H4 (cell line): ENCODE measurements at places on chromosomes 1 and 21.

GRCh38 chr1:184747089-184747955, 7.3 kb downstream of the EDEM3 start:
- no peak for DNase-seq

DNA sequence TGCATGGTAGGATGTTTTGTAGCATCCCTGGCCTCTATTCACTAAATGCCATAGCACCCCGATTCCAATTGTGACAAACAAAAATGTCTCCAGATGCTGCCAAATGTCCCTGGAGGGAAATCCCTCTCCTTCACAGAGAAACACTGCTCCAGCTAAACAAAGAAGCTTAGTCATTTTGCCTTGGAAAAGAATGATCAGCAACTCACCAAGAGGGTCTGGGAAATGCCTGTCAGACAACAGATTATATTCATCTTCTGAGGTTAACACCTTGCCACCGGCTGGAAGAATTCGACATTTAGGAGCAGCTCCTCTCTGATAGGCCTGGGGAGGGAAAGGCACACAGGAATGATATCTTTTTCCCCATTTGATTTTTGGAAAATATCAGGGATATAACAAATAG, 84.4 kb downstream of the NIBAN1 start:
- DNase-seq, result no peak

- peak; percentile 78 for DNase-seq
Measured at GRCh38 chr21:16194095-16194787, 464.5 kb downstream of the USP25 start.

DNA sequence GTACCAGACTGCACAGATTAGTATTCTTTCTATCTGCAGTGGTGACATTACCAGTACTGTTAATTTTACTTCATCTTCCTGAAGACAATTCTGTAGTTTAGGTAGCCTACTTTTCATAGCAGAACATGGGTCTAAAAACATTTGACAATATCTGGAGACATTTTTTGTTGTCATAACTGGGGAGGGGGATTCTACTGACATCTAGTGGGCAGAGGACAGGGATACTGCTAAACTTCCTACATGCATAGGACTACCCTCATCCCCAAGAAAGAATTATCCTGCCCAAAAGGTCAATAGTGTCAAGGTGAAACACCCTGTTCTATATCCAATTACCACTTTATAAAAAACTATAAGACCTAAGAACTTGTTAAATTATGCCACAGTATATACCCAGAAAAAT, 3.4 kb upstream of the ARHGAP29 start:
- DNase-seq, result no peak

DNA sequence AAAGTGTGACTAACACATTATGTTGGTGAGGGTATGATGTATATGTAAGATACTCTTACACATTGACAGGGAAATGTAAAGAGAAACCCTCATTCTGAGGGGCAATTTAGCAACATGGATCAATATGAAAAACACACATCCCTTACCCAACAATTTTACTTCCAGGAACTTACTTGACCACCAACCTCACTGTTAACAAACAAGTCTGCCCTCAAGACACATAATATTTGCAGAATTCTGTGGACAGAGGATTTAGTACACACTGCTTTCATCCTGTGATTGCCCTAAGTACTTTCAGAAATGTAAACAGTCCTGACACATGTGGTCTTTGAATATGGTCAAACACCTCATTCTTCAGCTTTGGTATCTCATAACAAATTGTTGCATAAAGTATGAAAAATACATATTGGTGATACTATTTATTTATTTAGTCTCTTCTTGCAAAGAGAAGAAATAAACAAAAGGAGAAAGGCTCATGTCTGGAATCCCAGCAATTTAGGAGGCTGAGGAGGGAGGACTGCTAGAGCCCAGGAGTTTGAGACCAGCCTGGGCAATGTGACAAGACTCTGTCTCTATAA, 6.9 kb downstream of the USP48 start:
- peak; percentile 51 for DNase-seq

DNA sequence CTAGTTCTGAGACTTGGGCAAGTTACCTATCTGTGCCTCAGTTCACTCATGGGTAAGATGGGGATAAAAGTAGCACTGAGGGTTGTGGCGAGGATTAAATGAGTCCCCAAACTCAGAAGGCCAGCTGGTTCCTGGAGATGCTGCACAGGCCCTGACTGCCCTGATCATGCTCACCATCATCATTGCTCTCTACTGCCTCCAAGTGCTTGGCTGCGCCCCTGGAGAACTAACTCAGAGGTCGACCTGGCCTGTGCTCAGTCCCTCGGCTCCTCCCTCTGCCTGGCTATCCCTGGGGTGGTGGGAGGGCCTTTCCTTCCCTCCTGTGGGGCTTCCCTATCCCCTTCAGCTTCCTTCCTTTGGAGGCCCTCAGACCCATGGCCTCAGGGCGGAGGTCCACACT, 5.6 kb downstream of the SLC5A9 start:
- DNase-seq, result no peak

DNA sequence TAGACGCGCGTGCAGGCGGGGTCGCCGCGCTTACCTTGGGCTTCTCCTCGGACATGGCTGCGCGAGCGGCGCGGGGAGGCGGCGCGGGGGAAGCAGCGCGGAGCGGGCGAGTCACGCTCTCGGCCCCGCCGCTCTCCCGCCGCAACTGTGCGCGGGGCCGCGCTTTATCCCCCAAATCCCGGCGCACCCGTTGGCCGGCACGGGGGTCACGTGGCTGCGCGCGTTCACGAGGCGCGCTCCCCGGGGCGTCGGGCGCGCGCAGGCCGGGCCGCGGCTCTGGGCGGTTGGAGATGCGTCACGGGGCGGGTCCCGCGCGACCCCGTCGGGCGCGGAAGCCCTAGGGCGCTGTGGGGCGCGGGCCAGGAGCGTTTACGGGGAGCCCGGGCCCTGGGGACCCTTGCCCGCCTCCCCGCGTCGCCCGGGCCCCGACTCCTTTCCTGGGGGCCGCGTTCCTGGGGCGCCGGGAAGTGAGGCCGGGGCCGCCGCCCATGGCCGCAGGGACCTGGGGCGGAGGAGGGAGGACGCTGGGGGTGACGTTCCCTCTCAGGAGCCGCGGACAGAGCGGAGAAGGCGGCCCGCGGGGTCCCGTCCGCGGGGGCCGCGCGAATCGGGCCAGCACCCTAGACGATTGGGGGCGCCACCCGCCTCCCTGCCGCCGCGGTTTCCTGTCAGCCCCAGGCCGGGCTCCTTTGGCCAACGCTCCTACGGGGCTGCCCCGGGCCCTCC, at the start of gene SUMO3:
TSS of gene SUMO3 (minus strand) at position 149 of the 726 bp plus-strand sequence. CDS start at position 55, 94 bp downstream.
- DNase-seq, result peak; percentile 64

GRCh38 chr1:172789840-172790239, 130.9 kb downstream of the FASLG start:
- no peak for DNase-seq

DNA sequence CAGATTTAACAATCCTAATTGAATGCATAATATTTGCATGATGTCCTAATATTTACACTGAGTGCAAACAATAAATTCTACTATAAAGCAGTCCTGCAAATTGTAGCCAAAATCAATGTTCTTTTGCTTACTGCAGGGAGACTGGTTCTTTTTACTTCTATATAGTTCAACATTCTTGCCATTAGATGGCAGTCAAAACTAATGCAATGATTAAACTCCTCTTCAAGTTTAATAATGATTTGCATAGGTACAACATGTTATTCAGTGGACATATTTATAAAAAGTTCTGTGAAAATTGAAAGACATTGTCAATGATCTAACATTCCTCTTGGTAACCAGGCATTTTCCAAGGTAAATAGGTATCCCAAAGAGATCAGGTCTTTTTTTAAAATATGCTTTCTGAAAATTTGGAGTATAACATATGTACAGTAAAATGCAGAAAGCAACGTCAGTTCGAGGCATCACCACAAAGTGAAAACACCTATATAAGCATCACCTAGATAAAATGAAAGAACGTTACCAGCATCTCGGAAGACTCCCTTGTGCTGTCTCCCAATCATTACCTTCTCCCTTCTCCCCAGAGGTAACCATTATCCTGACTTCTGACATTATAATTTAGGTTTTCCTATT, 9.8 kb upstream of the FNBP1L start:
- DNase-seq, result peak; percentile 21

GRCh38 chr1:24963943-24964693, 34.0 kb upstream of the RUNX3 start:
- no peak for DNase-seq

DNA sequence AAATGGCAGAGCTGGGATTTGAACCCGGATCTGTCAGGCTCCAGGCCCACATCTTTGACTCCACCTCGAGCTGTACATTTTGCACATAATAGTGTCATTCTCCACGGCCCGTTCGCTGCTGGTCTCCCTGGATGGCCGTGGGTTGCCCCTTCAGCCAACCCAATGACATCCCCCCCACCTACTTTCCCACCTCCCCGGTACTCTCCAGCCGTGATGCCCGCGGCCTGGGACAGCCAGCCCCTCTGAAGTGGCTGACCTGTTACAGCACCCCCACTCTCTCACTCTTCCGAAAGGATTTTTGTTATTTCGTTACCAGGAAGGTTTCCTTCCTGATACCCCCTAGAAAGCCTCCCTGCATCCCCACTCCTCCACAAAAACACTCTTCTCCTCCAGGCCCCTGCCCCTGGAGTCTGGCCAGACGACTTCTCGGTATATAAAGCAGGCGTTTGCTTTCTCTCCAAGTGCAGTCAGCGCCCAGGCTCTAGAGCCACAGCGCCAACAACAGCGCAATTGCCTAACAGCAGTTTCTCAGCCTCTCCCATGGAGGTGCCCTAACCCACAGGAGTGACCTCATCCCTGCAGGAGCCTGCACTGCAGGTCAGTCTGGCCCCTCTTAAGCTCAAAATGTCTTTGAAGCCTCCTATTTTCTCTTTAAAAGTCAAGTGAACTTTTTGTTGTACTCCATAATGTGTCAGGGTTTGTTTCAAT, 14.5 kb upstream of the GJB5 start:
- DNase-seq, result no peak

DNA sequence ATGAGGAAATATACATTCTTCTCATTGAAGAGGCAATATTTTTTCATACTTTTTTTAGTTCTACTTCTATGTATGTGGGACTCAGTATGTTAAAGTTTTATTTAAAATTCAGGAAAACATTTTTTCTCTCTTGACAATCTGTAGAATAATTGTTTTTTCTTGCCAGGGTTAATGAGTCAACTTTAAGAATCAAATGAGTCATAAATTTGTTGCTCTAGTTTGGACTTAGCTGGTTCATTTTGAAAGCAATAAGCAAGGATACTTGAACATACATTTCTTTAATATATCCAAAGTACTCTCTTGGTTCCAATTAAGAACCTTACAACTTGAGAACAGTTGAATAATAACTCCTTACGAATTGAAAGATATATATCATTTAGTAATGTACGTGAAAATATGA, 1145.3 kb upstream of the B3GALT2 start:
- DNase-seq, result no peak

- DNase-seq, result no peak
Measured at GRCh38 chr1:27789540-27790041, 16.6 kb downstream of the STX12 start.

GRCh38 chr1:56411484-56412180, 167.7 kb downstream of the PLPP3 start:
- DNase-seq, result no peak

DNA sequence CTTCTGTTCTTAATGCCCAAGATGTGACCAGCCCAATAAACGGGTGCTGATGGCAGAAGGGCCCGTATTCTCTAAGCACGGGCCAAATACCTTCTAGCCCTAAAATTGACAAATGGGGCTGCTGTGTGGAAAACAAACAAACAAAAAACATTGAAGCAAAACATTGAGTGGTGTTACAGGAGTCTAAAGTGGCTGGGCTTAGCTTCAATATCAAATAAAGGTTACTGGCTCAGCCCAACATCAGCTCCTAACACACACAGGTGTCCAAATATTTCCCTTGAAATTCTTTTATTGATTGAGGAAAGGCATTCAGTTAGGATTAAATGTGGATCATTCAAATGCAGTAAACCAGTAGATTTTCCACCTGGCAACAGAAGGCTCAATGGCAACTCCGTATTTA, 13.3 kb upstream of the TTF2 start:
- DNase-seq, result no peak

DNA sequence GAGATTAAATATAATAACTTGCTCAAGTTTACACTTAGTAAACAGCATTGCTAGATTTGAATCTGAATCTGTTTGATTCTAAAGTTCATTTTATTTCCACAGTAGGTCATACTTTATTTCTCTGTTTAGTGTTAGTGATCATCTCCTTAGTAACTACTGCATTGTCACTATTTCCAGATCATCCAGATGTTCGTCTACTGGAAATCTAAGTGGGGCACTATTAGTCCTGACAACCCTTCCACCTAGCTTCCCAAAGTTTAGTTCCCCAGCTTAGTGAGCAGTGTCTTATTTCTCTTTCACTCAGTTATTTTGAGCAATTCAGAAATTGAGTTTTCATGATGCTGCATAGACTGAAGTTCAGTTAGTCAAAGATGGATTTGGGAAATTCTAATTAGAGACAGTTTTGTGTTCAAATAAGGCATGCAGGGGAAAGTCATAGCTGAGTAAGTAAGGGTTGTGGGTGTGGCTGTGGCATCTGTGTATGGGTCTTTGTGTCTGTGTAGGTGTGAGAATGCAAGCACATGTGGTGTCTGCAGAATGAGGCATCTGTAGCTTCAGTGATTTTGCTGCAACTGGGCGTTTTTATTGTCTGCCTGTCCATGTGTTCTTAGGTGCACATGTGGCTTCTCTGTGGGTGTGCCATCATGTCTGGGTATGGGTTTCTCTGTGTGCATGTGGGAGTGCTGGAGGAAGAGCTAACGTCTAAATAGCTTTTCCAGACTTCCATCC, 107.3 kb downstream of the NTMT2 start:
- no peak for DNase-seq

- no peak for DNase-seq
Measured at GRCh38 chr1:219365451-219365850, 191.8 kb downstream of the LYPLAL1 start.

DNA sequence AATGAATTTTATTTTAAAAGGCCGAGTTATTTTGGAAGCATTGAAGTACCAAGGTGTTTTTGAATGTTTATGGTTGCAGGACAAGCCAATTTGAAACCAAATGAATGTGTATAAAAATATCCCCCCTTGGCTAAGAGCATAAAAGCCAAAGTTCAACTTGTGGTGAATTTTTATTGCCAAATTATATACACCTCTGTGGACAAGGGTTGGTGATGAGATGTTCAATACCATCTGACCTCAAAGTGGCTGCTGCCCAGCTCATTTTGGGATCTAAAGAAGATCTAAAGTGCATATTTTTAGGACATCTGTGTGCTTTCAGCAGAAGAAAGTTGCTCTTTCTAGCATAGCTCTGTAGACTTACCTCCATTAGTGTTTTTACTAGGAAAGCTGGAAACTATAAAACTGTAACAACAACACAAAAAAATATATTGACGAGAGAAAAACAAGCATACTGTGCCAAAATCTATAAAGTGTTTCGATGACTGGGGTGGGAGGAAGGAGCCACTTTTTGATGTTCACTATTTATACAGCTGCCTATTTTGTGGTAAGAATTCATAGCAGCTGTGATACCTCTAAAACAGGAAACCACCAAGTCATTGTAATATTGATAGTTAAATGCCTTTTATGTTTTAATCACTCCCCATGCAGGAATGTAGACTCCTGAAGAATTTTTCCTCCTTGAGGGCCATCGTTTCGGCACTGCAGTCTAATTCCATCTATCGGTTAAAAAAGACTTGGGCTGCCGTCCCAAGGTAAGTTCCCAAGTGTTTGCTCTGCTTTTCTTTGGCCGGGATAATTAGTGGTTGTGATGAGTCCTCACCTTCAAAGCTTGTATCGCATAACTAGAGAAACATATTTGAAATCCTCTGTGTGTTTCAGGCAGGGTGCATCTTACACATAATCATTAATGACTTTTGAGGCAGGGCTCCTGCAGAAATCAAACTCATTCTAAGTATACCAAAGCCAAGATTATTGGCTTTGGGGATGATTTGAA, 83.2 kb downstream of the RGL1 start:
- DNase-seq, result no peak
